Kidney glomerular epithelial cell (primary cell): ENCODE measurements at places on chromosomes 5 and 9.
A peak's percentile ranks its signal among the peaks of the same experiment; 100 is the strongest.

- DNase-seq, result no peak
Observed at GRCh38 chr5:447501-447900, 4.5 kb downstream of the EXOC3 start.

- DNase-seq, result peak; percentile 24
Observed at GRCh38 chr5:149423049-149423793, 44.1 kb upstream of the IL17B start.

DNA sequence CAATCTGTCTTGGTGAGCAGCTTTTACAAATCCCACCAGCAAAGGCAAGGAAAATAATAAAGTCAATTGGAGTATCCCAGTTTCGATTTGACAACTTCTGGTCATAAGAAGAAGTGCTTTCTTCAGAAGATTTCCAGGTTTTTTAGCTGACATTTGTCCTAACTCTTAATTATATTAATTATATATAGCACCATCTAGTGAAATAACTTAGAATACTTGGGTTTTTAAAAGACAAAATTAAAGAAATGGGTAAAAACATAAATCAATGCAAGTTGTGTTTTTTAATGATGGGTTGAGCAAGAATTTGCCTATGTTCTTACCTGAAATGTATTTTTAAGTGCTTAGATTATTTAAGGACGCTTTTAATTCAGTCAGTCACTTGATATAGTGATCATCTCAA is 421.8 kb downstream of the ACTL7B start:
- DNase-seq, result no peak

GRCh38 chr5:124421584-124421983 is 324.9 kb downstream of the ZNF608 start:
- no peak for DNase-seq

- DNase-seq, result no peak
Observed at GRCh38 chr9:89731262-89732182, 126.7 kb downstream of the GADD45G start.

- peak; percentile 45 for DNase-seq
Observed at GRCh38 chr5:176736931-176737745, 73.2 kb upstream of the UNC5A start.

DNA sequence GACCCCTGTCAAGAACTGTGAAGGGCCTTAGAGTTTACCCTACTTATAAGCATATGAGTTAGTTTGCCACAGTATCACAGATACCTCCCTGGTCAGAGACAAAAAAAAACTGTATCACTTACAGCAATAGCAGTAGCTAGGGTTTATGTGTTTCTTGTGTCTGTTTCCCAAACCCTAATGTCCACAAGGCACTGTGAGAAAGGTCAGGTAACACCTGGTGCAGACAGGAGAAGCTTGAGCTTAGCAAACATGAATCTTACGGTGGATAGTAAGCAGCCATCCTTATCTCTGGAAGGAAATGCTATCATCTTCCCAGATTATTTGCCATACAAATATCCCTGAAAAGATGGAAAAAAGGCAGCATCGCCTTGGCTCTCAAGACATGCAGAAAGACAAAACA is 208.5 kb upstream of the KCNN2 start:
- no peak for DNase-seq

DNA sequence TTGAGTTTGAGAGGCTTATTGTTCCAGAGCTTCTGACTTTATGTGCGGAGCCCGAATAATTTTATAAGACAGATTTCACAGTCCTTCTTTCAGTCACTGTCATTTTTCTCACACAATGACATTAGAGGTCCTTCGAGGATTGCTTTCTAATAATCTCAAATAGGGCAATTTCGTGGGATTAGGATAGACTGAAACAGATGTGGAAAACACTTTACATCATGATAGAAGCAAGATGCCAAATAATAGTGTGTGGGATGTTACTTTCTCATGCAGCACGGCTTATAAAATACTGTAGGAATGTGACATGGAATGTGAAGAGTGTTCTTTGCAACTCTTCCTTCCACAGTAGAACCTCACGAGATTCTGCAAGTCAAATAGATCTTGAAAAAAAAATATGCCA is 451.3 kb downstream of the SEMA5A start:
- no peak for DNase-seq

DNA sequence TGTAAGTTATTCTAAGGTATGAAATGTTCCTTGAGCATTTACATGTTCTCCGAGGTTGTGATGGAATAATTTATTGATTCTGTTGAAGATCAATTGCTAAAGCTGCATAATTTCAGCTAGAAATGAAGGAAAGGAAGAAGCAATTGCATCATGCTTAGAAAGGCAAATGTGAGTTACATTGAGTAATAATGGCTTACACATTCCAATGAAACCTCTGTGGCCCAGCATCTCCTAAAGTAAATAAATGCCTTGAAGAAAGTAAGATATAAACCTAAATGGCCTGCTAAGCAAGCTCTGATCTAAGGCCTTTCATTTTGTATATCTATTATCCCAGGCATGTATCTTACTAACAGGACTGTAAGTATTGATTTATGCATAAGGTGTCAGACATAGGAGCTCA is 677.3 kb upstream of the RGMB start:
- no peak for DNase-seq

- DNase-seq, result no peak
Observed at GRCh38 chr9:36550135-36550534, 22.6 kb upstream of the MELK start.

DNA sequence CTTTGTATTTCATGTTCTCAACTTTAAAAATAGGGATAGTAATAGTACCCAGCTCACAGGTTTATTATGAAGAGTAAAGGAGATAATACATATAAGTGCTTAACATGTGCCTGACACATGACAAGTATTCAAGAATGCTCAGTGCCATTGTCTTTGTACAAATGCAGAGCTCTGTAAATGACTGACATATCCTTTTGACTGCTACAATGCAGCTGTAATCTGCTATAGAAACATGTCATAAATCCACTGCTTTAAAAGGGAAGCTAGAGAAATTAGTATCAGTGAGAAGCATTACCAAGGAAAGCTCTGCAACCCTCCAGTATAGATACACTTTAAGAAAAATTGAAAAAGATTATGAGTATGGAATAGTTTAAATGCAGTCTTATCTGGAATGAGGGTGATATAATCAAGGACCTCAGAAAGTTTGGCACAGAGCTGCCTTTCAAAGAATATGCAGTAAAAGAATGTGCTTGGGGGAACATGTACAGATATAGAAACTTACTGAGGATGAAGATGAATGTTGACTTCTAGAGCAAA is 17.9 kb downstream of the ERAP1 start:
- no peak for DNase-seq

DNA sequence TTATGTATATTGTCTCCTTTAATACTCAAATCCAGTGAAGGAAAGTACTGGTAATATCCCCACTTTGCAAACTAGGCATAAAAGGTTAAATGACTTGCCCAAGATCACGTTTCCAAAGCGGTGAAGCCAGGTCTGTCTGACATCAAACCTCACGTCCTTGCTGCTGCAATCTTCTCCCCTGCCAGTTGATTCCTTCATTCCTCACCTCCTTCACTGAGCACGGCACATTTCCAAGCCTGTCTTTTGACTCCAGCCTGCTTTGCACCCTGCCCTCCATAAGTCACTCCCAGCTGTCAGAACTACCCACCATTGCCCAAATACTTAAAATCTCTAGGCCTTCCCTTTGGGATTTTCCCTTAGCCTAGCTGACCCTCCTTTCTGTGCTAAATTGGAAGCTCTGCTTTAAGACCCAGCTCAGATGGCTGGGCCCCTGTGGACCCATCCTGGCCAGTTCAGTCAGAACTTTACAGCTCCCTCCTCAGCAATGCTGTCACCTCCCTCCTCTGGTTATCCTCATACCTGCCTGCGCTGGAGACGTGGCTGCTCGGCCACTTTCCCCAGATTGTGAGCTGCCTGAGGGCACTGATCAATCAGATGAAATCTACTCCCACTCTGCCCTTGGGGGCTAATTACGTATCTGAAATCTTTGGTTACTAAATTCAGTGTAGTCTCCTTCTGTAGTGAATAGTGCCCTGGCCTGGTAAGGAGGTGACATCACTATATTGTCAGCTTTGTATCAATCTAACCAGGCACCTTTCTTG is 51.2 kb downstream of the SLC36A1 start:
- no peak for DNase-seq

- DNase-seq, result no peak
Observed at GRCh38 chr9:126587187-126588185, 26.2 kb upstream of the LMX1B start.

DNA sequence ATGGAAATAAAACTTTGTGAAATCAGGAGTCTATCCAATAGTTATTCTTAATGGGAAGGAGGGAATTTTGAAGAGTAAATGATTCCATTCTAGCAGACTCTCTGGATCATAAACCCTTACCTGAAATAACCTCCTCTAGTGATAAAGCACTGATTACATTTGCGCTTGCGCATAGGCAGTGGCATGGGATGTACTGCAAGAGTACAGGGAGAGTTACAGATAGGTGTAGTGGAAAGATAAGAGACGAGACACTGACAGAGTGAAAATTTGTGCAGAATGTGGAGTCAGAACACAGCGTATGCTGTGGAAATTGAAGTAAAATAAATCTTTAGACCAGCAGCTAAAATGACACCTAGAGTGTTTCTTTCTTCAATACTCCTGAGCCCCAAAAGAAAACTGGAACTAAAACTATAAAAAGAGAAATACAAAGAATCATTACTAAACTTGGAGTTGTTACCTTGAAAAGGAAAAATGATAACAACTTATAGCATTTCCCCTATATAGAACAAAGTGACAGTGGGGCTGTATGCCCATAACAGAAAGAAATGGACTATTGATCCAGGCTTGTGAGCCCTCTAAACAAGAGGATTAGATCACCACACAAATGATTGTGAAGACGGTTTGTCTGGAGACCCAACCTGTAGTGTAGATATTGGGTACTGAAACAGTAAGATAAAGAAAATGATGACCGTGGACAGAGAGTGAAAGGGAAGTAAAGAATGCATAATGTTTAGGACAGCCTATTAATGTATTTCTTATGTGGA is 1471.2 kb upstream of the NUDT12 start:
- no peak for DNase-seq
